ENCODE measurements at places on chromosomes 5 and 9.
A peak's percentile ranks its signal among the peaks of the same experiment; 100 is the strongest.

GRCh38 chr5:30149526-30149925, 1044.0 kb upstream of the CDH6 start:
- no peak for DNase-seq

DNA sequence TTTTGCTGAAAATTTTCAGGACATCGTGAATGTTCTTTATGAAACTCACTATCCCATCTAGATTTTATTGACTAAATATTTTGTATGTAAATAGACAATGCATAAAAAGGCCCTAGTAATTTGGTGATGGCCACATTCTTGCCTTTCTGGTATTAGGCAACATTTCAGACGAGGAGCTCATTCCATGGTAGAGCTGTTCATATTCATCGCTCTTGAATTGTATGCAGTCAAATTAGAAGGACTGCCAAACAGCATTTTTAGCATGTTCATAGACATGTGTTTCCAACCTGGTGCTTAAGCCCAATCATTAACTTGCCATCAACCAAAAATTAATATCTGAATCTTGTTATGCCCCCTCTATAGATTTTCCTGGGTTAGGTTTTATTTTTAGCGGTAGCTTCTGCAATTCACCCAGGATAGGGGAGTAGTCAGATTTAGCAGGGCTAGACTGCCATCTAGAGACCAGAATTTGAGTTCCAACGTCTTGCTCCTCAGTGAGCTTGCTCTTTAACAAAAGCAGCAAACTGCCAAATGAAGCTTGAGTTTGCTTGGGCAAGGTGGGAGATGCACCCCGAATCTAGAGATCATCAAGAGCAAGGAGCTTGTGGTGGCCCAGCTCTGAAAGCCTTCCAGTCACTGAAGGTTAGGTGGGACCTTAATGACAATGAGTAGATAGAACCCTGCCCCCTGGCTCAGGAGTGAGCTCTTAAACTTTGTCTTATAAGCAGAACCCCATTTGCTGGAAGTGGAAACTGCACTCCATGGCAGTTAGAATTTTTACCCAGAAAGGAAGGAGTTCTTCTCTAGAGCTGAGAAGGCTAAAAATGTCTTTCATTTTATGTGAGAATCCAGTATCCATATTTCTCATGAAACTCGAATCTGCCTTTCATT, 456.2 kb downstream of the RASEF start:
- DNase-seq: no peak

- DNase-seq: no peak
Measured at GRCh38 chr9:110016340-110016739, 191.6 kb downstream of the C9orf152 start.

- DNase-seq: no peak
Measured at GRCh38 chr5:8013948-8014710, 145.2 kb downstream of the MTRR start.

- DNase-seq: peak; percentile 66
Measured at GRCh38 chr5:77087484-77088261, 588 bp upstream of the ZBED3 start.

DNA sequence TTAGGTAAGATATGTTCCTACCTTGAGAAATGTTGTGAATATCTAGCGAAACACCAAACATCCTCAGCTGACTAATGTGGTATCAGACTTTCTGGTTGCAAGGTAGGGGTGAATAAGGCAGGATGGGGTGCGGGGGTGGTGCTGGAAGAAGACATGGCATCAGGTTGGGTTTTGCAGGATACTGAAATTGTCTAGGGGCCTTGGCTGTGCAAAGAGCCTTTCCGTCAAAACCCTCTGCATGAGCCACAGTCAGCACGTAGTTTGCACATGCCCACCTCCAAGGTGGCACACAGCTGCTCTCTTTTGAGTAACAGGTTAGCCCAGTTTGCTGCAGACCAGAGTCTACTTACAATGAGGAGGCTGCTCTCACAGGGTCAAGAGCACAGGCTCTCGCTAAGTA, 42.0 kb downstream of the SFXN1 start:
- DNase-seq: no peak

DNA sequence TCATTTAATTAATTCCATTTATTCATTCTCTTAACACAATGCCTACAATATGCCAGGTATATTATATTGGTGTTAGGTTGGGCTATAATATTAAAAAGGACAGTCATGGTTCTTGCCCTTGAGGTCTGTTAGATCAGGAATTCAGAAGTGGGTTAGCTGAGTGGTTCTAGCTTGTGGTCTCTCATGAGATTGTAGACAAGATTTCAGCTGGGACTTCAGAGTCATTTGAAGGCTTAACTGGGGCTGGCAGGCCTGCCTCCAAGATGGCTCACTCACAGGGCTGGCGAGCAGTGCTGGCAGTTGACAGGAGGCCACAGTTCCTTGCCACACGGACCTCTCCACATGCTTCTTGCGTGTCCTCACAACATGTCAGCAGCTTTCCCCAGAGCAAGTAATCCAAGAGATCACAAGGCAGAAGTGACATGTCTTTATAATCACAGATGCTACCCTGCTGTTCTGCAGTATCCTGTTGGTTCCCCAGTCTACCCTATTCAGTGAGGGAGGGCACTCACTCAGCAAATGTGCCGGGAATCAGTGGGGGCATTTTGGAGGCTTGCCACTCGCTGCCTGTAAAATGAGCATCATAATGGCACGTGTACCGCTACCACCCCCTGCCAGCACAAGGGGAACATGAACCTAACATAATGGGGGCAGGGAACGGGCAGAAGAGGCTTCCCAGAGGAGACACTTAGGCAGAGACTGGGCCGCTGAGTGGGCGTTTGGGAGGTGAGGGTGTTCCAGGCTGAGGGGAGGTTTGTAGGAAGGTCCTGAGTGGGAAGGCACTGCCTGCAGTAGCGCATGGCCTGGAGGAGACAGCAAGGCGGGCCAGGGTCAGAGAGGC, 70.0 kb downstream of the EXOSC2 start:
- no peak for DNase-seq

GRCh38 chr5:174106997-174107655, 61.6 kb downstream of the NSG2 start:
- DNase-seq: no peak

- no peak for DNase-seq
Measured at GRCh38 chr5:176424181-176424580, 7.8 kb upstream of the CLTB start.

DNA sequence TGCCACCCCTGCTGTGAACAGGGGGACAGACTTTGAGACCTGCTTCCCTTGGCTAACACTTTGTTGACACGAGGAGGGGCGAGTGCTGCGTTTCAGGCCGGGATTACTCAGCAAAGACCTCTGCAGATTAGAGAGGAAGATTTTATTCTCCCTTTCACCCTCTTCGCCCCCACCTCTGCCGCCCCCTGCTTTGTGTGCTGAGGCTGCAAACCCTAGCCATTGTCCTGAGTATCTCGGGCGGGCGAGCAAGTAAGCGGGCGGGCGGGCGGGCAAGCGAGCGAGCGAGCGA, 6.0 kb downstream of the ISL1 start:
- DNase-seq: no peak

- DNase-seq: no peak
Measured at GRCh38 chr5:125609011-125609410, 814.2 kb upstream of the GRAMD2B start.

DNA sequence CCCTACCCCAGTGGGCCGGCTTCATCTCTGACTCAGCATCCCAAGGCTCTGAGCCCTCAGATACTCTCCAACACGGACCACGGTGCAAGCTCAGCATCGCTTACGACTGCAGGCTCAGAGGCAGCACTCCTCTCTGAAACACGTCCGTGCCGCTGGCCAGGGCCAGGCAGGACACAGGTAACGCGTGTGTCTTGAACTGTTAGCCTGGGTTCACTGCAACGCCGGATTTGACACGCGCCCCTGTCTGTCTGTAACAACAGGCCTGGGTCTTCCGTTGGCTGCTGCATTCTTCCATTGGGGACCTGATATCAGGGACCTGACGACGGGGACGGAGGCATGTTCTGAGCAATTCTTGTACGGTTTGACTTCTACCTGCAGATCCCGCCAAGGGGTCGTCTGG, 6.4 kb downstream of the SLC6A3 start:
- no peak for DNase-seq

DNA sequence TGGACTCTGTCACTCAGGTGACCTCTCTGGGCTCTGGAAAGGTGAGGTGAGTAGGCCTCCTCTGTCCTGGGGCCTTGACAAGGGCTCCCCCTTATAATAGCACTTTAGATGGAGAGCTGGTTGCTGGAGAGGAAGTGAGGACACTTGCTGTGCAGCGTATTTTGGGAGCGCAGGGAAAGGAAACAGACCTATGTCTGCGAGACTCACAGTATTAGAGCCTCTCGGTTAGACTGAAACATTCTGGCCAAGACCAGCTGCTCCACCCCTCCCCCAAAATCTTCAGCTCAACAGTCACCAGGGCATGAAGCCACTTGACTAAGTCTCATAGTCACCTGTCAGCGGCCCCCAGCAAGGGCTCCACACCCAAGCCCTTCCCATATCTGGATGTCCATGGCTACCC, 213.6 kb downstream of the AGTPBP1 start:
- no peak for DNase-seq

GRCh38 chr9:131260751-131261452, 15.4 kb downstream of the FAM78A start:
- no peak for DNase-seq

GRCh38 chr9:2345013-2345412, 276.6 kb upstream of the VLDLR start:
- no peak for DNase-seq

DNA sequence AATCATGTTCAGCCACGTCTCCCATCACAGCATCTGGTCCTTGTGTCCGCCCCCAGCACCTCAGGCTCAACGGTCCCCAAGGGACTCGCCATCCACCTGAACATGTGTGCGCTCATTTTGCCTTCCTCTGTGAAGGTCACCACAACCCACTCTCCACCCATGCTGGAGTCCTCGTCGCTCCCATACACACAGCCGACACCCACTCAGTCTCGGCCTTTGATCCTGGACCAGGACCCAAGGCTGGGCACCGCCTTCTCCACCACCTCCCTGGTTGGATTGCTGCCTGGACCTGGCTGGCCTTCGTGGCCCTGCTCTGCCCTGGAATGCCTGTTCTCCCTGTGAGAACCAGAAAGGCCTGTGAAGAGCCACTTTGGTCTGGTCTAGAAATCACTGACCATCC, 60.3 kb downstream of the UBE2QL1 start:
- no peak for DNase-seq

DNA sequence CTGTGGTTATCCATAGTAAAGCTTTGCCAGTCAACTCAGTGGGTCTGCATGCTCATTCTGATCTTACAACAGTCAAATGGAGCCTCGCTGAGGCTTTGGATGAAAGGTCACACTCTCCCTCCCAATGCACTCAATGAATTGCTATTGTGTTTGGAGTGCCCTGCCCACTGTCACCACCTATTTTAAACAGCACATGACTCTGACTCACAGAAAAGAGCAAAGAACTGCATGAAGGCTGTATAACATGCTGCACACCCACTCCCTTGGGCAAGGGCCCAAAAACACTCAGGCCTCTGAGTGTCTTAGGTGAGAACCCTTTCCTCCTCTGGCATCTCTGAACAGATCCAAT, 118.7 kb upstream of the CCDC112 start:
- DNase-seq: no peak

DNA sequence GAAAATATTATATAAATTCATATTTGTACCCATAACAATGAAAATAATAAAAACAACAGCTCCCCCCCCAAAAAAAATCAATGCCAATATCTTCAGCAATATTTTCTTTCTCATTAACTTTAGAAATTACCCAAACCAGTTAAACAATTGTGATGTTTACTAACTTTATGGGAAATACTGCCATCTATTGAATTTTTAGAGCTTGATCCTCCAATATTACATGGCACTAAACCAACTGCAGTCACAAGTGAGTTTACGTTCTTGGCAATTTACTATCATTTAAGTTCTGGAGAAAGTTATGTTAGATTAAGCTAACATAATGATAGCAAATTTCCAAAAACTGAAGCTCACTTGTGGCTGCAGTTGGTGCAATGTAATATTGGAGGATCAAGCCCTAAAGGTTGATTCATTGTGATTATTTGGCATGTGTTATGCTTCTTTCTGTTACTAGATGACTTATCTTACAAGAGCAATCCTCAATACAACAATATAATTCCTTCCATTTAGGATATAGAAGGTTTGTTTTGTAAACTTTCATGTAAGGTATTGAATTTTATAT, 379.5 kb downstream of the CDH18 start:
- DNase-seq: no peak

DNA sequence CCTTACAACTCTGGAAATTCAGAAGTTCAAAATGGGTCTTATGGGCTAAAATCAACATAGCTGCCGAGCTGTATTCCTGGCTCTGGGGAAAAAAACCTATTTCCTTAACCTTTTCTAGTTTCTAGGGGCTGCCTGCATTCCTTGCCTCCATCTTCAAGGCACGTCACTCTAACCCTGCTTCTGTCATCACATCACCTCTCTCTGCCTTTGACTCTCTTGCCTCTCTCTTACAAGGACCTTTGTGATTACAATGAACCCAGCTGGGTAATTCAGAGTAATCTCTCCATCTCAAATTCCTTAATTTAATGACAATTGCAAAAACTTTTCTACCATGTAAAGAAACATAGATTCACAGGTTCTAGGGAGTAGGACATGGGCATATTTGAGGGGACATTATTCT, 103.1 kb upstream of the SMC2 start:
- DNase-seq: no peak

DNA sequence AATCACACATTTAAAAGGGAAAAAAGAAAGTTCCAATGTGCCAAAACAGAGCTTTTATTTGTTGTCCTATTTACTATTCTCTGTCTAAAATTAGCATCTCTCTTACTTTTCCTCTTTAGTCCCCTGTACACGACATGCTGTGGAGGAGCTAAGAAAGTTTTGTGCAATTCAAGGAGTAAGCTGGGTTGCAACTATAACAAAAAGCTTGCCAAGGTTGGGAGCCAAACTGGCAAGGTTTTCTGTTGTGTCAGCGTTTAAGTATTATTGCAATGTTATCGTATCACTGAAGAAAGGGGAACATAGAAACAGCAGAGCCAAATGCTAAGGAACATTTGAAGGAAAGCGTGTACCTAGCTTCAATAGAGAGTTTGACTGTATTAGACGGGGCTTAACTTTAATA, 680.8 kb downstream of the CETN3 start:
- DNase-seq: no peak

GRCh38 chr5:62795926-62796325, 217.3 kb downstream of the LRRC70 start:
- no peak for DNase-seq

DNA sequence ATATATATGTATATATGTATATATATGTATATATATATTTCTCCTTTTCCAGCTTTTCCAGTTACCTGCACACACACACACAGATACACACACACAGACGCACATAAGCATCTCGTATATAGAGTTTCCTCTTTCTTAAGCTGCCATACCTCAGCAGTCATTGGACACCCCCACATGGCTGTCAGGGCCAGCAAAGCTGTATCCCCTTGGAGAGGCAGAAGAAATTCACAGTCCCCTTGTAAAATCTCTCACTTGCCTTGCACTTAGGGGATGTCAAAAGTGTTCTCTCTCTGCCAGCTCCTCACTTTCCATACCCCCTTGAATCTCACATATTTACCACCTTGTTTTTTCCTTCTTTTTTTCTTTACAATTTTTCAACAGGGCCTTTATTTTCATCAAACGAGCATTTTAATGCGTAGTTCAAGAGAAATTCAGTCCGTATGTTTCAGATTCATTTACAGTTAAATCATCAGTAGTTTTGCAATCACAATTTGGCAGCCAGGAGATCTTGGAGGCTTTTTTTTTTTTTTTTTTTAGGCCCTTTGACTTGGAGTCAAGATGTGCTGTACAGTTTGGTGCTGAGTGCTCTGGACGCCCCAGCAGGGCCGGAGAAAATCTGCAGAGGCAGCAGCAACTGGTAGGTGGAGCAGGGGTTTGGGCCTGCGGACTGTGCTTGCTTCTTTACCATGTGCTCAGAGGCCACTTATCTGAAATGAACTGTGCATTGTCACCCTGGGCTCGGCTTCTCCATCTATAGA, 244.9 kb upstream of the KLF4 start:
- DNase-seq: no peak

All from C1 segment of cervical spinal cord (tissue), 14 donors.